ENCODE measurements at places on chromosomes 6 and 20.

DNA sequence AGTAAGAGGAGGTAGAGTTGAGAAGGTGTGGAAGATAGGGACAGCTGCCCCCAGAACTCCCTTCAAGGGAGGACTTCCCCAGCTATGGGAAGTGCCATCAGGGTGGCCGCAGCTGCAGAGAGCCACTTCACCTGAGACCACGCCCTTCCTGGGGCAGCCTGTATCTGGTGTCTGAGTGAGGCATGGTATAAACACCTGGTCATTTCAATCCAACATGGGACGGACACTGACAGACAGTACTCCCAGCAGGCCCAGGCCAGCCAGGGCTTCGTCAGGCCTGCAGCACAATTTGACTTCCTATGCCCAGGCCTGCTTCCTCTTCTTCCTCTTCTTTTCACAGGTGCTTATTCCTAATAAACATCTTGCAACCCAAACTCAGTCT, 4.5 kb downstream of the SOX12 start:
- no peak for DNase-seq

DNA sequence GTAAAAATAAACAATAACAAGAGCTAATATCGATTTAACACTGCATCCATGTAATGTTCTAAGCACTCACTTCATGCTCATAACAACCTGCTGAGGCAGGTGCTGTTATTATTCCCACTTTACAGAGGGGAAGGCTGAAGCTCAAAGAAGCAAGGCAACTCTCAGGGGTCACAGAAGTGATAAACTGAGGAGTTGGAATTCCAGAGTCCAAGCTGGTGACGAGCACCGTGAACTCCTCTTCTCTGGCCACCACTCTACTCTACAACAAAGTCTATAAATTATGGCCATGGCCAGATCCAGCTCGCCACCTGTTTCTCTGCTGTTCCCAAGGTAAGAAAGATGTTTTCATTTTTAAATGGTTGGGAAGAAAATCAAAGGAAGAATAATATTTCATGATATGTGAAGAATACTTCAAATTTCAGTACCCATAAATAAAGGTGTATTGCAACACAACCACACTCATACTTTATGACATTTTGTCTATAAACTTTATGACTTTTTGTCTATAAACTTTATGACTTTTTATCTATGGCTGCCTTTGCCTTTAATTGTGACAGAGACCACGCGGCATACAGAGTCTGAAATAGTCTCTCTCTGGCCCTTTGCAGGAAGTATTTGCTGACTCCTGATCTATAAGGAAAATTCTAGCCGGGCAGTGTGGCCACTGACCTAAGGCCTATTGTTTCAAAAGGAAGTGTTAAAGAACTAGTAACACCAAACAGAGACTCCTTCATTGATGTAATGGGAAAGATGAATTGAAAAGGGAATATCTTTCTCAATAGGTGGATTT, 113.2 kb upstream of the KCNG1 start:
- DNase-seq, result no peak

GRCh38 chr20:49214571-49214970, 4.6 kb upstream of the DDX27 start:
- DNase-seq, result peak; percentile 11

GRCh38 chr20:47351643-47352331, 4.7 kb downstream of the ZMYND8 start:
- no peak for DNase-seq

- DNase-seq, result no peak
These were observed 5.2 kb upstream of the TFEB start for GRCh38 chr6:41740366-41741162.

GRCh38 chr6:109093732-109094415, 772 bp downstream of the SESN1 start:
- DNase-seq, result no peak

GRCh38 chr6:131164506-131164905, 29.2 kb downstream of the AKAP7 start:
- DNase-seq, result no peak

- DNase-seq, result no peak
These were observed 75.9 kb downstream of the PHACTR3 start for GRCh38 chr20:59680148-59680650.

DNA sequence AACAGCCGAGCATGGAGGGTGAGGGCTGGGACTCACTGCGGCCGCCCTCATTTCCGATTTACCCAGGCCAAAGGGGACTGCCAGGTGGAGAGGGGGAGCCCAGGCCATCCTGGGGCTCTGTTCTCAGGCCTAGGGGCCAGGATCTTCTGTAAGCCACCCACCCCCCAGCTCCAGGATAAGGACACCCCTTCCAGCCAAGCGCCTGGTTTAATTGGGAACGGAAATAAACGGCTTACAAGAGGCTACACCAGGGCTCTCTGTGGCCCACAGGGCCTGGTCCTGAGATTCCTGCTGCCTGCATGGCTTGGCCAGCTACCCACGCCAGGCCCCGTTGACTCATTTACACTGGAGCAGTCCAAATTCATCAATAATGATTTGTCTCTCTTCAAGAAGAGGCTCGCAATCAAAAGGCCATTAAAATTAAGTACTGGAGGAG, 68.1 kb upstream of the TOP1 start:
- DNase-seq, result peak; percentile 26

- DNase-seq, result no peak
These were observed 2.9 kb downstream of the DDX39B start for GRCh38 chr6:31538805-31539400.

DNA sequence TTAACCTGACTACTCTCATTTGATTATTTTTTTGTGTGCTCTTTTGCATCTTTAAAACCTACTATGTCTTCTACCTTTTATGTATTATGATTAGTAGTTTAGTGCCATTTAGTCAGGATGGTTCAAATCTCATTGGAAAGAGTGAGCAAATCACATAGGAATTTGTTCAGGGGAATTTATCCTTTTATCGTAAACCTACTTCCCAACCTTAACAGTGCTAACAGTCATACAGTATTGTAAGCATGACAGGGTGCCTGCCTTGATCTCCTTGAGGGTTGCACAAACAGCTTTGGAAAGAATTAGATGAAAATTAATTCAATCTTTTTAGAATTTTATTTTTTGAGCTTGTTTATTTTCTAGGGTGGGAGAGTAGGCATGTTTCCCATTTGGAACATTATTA, 18.3 kb downstream of the RNF8 start:
- no peak for DNase-seq

DNA sequence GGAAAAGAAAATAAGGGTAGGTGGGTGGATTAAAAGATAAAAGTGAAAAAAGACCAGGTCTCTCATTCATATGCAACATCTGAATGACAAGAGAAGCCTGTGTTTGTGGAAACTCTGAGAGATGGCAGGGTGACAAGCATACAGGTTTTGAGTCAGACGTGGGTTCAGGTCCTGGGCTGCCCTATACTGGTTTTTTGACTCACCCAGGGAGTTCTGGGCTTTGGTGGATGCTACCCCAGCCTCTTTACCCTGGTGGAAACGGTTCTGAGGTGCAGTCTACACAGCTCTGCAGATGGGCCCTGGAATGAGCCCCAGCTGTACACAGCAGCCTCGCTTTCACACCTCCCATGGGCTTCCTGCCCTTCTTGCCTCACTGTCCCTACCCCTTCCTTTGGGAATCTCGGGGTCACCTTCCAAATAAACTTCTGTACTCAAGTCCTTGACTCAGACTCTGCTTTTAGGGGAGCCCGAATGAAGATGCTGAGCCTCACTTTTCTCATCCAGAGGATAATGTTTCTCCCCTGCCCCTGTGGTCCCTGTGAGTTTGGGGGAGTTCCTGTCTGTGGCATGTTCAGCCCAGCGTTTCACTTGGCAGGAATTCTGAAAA, 77.7 kb upstream of the CLDN20 start:
- DNase-seq, result no peak

- DNase-seq, result no peak
These were observed 47.4 kb upstream of the CCDC28A start for GRCh38 chr6:138726066-138726756.

GRCh38 chr6:96016334-96017069, 728 bp downstream of the FUT9 start:
- no peak for DNase-seq

GRCh38 chr20:40029589-40029988, 659.4 kb downstream of the MAFB start:
- DNase-seq, result no peak

DNA sequence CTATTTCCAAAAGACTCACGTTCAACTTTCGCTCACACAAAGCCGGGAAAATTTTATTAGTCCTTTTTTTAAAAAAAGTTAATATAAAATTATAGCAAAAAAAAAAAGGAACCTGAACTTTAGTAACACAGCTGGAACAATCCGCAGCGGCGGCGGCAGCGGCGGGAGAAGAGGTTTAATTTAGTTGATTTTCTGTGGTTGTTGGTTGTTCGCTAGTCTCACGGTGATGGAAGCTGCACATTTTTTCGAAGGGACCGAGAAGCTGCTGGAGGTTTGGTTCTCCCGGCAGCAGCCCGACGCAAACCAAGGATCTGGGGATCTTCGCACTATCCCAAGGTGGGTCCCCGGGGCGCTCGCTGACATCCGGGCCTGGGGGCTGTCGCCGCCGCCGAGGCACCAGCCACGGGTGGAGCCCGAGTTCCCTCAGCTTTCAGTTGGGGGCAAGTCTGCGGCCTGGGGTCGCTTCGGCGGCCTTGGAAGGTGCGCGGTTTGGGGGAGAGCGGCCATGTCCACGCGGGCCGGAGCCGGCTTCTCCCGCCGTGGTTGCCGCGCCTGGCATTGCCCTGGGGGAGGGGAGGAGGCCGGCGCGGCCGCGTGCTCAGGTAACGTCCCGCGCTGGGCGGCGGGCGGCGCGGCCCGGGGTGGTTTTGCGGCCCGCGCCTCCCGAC, 429 bp downstream of the AMD1 start:
- no peak for DNase-seq

DNA sequence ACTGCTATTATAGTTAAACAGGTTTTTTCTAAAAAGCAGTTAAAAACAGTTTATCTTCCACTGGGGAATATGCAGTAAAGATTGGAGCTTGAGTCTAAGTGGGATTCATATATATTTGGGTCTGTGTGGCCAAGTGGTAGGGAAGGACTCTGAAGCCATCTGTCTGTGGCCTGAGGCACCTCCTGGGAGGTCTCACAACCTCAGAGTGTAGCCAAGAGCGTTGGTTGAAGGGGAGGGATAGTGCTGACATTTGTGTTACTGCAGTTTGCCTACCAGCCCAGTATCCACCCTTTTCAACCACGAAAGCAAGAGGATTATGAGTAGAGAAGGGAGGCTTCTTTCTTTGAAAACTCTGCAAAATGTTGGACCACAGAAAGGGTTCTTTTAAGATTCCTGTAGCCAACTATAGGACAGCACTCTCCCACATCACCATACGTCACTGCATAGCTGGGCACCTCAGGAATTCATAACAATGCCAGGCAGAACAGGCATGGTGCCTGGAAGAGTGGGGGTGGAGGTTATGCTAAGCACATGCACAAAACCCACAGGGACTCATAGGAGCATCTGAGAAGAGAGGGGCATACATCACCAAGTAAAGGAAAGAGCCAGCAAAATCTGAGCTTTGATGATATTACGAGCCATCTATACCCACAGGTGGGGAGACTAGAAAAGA, 90.5 kb upstream of the HEY2 start:
- DNase-seq, result peak; percentile 69

GRCh38 chr6:15441215-15441868, 195.5 kb downstream of the JARID2 start:
- peak; percentile 81 for DNase-seq

GRCh38 chr6:14742680-14743079, 503.2 kb upstream of the JARID2 start:
- DNase-seq, result no peak

- no peak for DNase-seq
These were observed 1156.9 kb upstream of the MAP3K7 start for GRCh38 chr6:91743756-91744155.

All from fibroblast of gingiva (primary cell).